Left kidney (tissue), 8 donors: ENCODE measurements at places on chromosomes 2 and 18. TPM values are rescaled to one million over a fixed set of nuclear protein-coding genes. Genes with fewer than 3 reads are reported as not detected.

DNA sequence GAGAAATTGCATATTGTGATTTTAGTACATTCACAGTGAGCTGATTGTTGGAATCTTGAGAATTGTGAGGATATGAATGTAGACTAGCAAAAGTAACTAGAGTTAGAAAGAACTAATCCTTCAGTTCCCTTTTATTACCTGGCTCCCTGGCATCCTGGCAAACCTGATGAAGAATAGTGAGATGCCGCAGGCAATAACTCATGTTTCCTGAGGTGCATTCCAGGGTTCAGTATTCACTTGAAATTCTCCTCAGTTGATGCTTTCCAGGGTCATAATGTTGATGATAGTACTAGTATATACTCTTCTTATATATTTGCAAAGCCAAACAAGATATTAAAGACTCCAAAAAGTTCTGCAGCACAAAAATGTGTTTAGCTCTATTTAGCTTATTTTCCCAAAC lies 432.1 kb upstream of the CELF4 start:
- DNase-seq: no peak

DNA sequence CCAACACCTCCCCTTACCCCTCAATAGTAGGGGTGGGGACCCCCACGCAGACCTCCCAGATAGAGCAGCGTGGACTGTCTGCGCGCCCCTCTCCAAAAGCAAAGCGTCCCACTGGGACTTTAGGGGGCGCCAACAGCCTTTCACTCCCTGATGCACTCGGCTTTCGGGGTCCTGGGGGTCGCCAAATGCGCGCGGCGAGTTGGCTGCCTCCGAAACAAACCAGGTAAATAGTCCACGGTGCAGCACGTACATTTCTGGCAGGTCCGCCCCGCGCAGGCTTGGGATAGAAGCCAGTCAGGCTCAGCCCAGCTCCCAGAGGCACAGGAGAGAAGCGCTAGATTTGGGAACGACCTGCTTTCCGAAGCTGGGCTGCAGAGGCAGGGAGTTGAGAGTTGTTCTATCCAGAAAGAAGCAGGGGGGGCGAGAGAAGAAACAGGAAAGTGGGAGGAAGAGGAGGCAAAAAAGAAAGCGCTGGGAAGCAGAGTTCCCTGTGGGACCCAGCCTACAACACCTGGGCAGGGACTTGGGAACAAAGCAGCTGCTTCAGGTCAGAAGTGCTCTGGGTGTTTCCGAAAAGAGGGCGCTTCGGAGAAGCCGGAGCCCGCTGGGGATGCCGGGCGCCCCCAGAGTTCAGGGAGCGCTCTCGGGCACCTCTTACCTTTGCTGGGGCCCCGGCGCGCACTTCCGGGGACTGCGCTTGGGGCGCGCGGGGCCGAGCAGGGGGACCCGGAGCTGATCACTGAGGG lies 544 bp downstream of the EVA1A start:
- DNase-seq: no peak

The ALPI gene
- polyA plus RNA-seq: 0.10 TPM

DNA sequence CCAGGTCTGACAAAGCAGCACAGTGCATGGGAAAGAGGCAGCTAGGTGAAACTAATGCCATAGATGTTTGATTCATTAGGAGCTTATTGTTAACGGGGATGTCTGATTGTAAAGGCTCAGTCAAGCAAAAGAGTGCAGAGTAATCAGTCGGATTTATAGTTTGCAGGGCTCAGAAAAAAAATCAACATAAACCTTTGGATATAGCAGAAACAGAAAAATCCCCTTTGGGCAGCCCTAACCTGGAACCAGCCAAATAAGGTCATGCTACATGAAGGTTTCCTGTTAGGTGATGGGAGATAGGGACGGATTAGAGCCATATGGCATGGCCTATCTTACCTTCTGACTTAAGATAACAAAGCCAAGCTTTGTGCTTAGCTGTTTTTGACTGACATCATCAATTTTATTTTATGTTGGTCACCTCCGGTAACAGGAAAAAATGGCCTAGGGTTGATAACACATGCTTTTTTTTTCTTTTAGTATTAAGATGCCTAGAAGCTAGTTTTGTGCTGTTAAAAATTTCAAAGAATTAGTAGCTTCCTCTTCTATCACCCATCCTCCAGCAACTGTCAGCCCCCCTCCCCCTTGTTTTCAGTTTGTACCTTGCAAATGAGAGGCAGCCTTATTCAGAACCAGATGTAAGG lies 60.7 kb upstream of the ZEB2 start:
- no peak for DNase-seq
